ENCODE measurements at places on chromosomes 16 and 17. TPM values are rescaled to one million over a fixed set of nuclear protein-coding genes. Genes with fewer than 3 reads are reported as not detected.

DNA sequence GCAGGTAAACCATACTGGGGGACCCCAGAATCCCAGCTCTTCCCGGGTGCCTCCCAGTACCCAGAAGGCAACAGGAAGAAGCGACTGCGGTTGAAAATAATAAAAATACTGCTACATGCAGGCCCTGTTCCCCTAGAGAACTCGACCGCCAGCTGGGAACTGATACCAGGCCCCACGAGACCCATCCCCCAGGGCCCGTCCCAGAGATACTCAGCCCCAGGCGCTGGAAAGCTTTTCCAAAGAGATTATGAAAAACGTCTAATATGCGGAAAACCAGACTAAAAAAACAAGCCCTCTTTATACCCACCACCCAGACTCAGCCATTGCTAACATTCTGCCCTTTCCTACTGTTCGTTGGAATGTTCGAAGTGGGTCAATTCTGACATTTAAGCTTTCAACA lies 12.9 kb upstream of the MEAK7 start:
- no peak for DNase-seq
- H3K36me3 ChIP-seq = peaks cover 5% of the 10 kb centered on the region
- peaks cover 87% of the 10 kb centered on the region for H3K4me1 ChIP-seq
- no peak overlapping the region for H3K4me3 ChIP-seq
- H3K27me3 ChIP-seq = no peaks in the 10 kb centered on the region

- H3K4me1 ChIP-seq = peaks cover 23% of the 10 kb centered on the region
- peak overlapping the region; percentile 72 for H3K27ac ChIP-seq
- H3K4me3 ChIP-seq = peak overlapping the region; percentile 87
- DNase-seq = peak; percentile 69
- peaks cover 1% of the 10 kb centered on the region for H3K36me3 ChIP-seq
These were observed 169.9 kb upstream of the MAF start for GRCh38 chr16:79770244-79771064.

DNA sequence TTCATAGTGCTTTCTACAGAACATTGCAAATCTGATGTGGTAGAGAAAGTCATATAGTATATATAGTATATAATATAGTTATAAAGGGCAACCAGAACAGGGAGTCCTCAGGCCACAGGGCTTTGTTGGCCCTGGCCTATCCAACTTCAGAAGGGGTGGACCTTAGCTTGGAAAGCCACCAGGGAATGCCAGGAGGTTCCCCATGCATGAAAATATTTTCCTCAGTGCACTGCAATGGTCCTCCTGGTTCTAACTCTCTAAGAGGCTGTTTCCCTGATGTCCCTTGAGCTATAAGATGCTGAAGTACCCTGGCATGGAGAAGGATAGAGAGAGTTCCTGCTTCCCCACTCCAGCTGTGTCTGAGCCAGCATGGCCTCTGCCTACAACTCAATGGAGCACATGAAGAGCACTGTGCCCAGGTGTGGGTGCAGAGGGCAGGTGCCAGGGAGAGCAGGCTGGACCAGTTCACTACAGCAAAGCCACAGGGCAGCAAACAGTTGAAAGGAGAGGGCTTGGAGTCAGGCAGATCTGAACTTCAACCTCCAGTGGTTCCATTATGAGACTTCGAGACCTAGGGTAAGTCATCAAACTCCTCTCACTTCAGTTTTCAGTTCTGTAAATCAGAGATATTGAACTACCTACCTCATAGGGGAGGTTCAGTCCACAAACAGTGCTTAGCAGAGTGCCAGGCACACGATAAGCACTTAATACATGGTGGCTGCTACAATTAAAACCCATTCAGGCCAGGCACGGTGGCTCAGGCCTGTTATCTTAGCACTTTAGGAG lies 183.1 kb downstream of the SALL1 start:
- H3K4me1 ChIP-seq = no peaks in the 10 kb centered on the region
- peaks cover 7% of the 10 kb centered on the region for H3K27me3 ChIP-seq
- no peaks in the 10 kb centered on the region for H3K36me3 ChIP-seq

GRCh38 chr17:64008830-64009229 lies 10.7 kb downstream of the PRR29 start:
- peak overlapping the region; percentile 43 for H3K27ac ChIP-seq
- peaks cover 10% of the 10 kb centered on the region for H3K36me3 ChIP-seq
- H3K27me3 ChIP-seq = no peaks in the 10 kb centered on the region
- H3K4me3 ChIP-seq = no peak overlapping the region
- no peak for DNase-seq

DNA sequence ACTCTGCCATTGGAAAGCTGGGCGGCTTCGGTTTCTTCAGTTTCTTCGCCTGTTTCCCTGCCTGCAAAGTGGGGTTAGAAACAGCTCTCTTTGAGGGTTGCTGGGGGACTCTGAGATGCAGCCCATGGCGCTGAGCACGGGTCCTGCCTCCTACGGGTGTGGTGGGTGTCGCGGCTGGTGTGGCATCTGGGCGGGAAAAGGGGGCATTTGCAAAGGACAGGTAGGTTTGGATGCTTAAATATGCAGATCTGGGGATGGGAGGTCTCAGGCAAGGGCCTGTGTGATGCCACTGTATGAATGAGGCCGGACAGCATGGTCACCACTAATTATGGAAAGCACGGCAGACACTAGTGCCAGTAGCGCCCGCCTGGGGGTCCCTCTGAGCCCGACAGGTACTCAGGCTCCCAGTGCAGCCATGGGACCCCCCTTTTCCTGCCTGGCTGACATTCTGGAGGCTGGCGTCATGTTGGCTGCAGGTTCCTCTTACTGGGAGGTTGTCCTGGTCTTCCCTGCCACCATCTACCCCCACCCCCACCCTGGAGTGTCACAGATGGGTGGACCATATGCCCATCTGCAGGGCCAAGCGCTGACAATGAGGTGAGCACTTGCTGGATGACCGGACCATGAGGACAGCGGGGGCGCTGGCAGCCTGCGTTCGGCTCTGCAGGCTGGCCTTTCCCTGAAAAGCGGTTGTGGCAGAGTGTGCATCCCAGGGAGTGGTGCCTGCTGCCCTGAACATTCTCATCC lies 237.7 kb downstream of the SEC14L1 start:
- H3K4me3 ChIP-seq = peak overlapping the region; percentile 16
- H3K27ac ChIP-seq = no peak overlapping the region
- DNase-seq = no peak
- no peaks in the 10 kb centered on the region for H3K36me3 ChIP-seq
- no peaks in the 10 kb centered on the region for H3K27me3 ChIP-seq

DNA sequence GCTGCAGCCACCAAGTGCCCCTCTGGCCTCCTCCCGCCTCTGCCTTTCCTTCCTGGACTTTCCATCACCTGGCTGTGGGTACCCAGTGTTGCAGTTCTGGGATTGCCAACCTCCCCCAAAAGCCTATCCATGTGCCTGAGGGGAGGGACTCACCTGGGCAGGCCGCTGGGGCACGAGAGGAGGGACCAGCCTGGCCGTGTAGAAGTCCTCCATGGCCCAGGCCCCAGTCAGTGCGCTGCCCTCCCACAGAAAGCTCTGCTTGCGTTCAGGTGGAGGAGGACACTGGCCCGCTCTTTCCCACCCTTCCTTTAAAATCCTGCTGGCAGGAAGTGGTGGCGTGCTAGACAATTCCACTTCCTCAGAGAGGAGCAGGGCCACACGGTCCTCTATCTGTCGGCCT lies 14.2 kb downstream of the SLX4 start:
- DNase-seq = no peak
- no peaks in the 10 kb centered on the region for H3K27me3 ChIP-seq
- no peak overlapping the region for H3K4me3 ChIP-seq

DNA sequence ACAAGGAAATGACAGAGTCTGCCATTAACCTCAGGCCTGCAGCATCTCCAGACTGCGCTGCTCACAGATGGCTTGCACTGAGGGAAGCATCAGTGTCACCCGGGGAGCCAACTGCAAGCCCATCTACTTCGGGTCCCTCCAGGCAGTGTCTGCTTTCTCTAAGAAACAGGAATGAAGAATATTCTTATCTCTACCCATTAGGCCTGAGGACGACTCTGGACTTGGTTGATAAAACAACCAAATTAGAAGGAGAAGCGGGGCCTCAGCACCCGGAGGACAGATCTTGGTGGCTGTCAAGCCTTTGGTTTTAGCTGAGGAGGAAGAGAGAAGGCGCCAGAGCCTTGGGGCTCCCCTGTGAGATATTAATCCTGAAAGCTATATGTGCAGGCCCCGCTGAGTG lies 19.5 kb upstream of the MGAT5B start:
- peaks cover 25% of the 10 kb centered on the region for H3K27me3 ChIP-seq
- H3K4me1 ChIP-seq = no peaks in the 10 kb centered on the region
- H3K4me3 ChIP-seq = no peak overlapping the region
- no peak for DNase-seq

- peaks cover 69% of the 10 kb centered on the region for H3K4me1 ChIP-seq
- no peak for DNase-seq
- peak overlapping the region; percentile 15 for H3K4me3 ChIP-seq
- H3K36me3 ChIP-seq = peaks cover 2% of the 10 kb centered on the region
- H3K27me3 ChIP-seq = no peaks in the 10 kb centered on the region
These were observed 3.0 kb downstream of the TBKBP1 start for GRCh38 chr17:47696717-47697642.

DNA sequence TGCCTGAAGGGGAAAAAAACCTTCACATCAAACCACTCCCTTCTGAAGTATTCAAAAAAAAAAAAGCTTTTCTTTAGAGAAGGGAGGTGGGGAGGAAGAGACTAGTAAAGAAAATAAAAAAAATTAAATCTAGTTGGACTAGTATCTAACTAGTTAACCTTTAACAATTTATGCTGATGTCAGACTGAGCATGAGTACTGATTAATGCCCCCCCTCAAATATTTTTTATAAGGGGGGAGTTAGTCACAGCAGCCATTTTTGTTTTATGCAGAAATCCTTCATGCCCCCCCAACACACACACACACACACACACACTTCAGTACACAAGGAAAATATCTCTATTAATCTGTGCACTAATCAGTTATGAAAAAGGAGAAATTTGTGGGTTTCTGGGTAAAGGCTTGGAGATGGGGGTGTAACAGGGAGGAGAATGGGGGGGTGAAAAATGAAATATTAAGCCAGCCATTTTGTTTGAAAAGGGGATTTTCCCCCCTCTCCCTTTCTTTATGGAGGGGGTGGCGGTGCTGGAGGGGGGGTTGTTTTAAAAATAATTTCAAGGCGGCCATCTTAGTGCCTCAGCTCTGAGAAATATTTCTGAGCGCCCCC lies 4.7 kb upstream of the CHD3 start:
- peak; percentile 31 for DNase-seq
- H3K4me3 ChIP-seq = peak overlapping the region; percentile 65
- H3K27me3 ChIP-seq = no peaks in the 10 kb centered on the region
- H3K27ac ChIP-seq = peak overlapping the region; percentile 34
- no peaks in the 10 kb centered on the region for H3K4me1 ChIP-seq

- H3K4me3 ChIP-seq = no peak overlapping the region
- no peaks in the 10 kb centered on the region for H3K27me3 ChIP-seq
- peaks cover 21% of the 10 kb centered on the region for H3K4me1 ChIP-seq
- H3K27ac ChIP-seq = no peak overlapping the region
- no peaks in the 10 kb centered on the region for H3K36me3 ChIP-seq
These were observed 39.8 kb downstream of the MAP1LC3B start for GRCh38 chr16:87431926-87432325.

- H3K27ac ChIP-seq = no peak overlapping the region
- peaks cover 61% of the 10 kb centered on the region for H3K4me1 ChIP-seq
- H3K36me3 ChIP-seq = no peaks in the 10 kb centered on the region
- H3K4me3 ChIP-seq = peak overlapping the region; percentile 59
- no peaks in the 10 kb centered on the region for H3K27me3 ChIP-seq
These were observed 584 bp upstream of the SLC16A5 start for GRCh38 chr17:75087182-75087557.

The PRAC1 gene
- not detected for total RNA-seq

The HOXB1 gene
- total RNA-seq = not detected

The BOLA2 gene
- 14.6 TPM for total RNA-seq

The NPIPB5 gene
- 290 TPM for total RNA-seq

The DNAAF1 gene
- 0.19 TPM for total RNA-seq

The HSD17B2 gene
- not detected for total RNA-seq

The ASPA gene
- not detected for total RNA-seq

The TERB1 gene
- not detected for total RNA-seq

All from activated T-cell treated with anti-CD3 and anti-CD28 coated beads, Interleukin-2, amount 50 U/mL, for 72 hours (primary cell).